ENCODE measurements at places on chromosomes 13 and 19. TPM values are rescaled to one million over a fixed set of nuclear protein-coding genes. Genes with fewer than 3 reads are reported as not detected.

- H3K27me3 ChIP-seq = no peaks in the 10 kb centered on the region
- no peak for DNase-seq
- H3K4me3 ChIP-seq = no peak overlapping the region
- peaks cover 5% of the 10 kb centered on the region for H3K4me1 ChIP-seq
- H3K36me3 ChIP-seq = peaks cover 21% of the 10 kb centered on the region
- H3K27ac ChIP-seq = no peak overlapping the region
These were observed 1.6 kb upstream of the BEST2 start for GRCh38 chr19:12749938-12750521.

The TYROBP gene
- total RNA-seq = 3.3 TPM

The LILRB5 gene
- 0.17 TPM for total RNA-seq

The PDE4C gene
- total RNA-seq = not detected

The C19orf44 gene
- total RNA-seq = 8.4 TPM

DNA sequence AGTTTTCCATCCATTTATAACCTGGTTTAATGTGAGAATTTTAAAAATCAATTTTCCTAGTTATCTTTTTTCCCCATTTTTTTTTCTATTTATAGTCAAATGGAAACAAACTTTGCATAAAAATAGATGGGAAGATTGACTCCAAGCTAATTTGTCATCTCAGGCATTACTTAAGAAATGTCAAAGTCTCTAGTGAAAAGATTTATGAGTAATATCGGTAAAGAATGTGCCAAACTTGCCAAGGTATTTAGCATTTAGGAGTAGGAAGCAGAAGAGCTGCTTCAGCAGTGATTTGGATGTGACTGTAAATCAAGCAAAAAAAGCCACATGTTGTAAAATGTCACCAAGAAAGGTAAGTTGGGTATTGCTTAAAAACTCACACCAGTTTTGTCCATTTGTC lies 108.6 kb downstream of the LACC1 start:
- H3K36me3 ChIP-seq = no peaks in the 10 kb centered on the region
- no peaks in the 10 kb centered on the region for H3K27me3 ChIP-seq
- H3K4me3 ChIP-seq = no peak overlapping the region
- H3K27ac ChIP-seq = no peak overlapping the region
- no peak for DNase-seq
- H3K4me1 ChIP-seq = no peaks in the 10 kb centered on the region

The PCDH17 gene
- total RNA-seq = not detected

GRCh38 chr13:94712812-94713560 lies 641 bp upstream of the SOX21 start:
- peaks cover 15% of the 10 kb centered on the region for H3K4me1 ChIP-seq
- H3K27me3 ChIP-seq = peaks cover 50% of the 10 kb centered on the region
- peak; percentile 29 for DNase-seq

DNA sequence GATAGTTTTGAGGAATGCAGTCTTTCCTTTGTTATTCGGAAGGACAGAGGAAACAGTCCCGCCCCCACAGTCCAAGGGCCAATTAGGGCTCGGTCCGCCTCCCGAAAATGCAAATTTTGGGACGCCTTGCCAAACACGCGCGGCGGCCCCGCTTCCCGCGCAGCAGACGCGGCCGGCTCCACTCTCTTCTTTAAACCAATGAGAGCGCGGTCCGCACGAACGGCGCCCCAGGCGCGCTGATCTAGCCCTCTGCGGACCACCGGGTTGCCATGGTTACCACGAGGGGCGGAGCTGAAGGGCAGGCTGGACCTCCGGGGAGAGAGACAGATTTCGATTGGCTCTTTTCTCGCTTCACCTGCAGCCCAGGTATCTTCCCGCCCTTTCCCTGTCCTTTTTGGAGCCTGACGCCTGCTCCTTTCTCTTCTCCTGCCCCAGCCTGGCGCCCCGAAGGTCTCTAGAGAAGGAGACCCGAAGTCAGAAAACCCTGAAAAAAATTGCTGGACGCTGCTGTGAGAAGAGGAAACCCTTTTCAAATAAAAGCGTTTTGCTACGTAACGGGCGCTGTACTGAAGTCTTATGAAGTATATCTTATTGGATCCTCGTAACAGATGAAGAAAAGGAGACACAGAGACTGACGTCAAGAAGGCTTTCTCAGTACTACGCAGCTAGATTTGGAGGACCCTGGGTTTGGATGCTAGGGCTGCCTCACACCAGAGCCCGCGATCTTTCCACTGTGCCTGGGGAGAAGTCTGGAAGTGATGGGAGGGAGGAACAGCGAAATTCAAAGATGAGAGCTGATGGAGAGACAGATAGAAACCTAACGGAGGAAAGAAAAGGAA lies 2.0 kb downstream of the PTH2 start:
- no peaks in the 10 kb centered on the region for H3K36me3 ChIP-seq
- H3K27me3 ChIP-seq = peaks cover 73% of the 10 kb centered on the region
- no peak overlapping the region for H3K27ac ChIP-seq
- peak; percentile 64 for DNase-seq
- peaks cover 47% of the 10 kb centered on the region for H3K4me1 ChIP-seq

The CERS1 gene
- not detected for total RNA-seq

DNA sequence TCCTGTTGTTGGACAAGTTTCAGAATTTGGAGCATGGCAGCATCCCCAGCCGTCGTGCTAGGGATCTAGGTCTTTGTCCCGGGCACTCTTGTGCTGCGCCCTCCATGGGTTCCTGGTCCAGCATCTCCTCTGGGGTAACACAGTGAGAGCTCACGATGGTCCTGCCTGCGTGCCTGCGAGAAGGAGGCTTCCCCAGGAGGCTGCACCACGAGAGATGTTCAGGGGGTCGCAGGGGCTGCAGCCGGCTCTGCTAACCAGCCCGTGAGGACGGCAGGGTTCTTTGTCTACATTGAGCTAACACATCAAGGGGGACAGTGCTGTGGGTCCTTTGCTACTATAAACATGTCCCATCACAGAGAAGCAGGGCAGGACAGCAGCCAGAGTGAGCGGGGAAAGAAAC lies 103.9 kb upstream of the SOX1 start:
- H3K4me3 ChIP-seq = no peak overlapping the region
- H3K4me1 ChIP-seq = no peaks in the 10 kb centered on the region
- H3K27me3 ChIP-seq = no peaks in the 10 kb centered on the region

- no peaks in the 10 kb centered on the region for H3K27me3 ChIP-seq
- peak; percentile 37 for DNase-seq
- H3K4me3 ChIP-seq = no peak overlapping the region
- H3K4me1 ChIP-seq = peaks cover 35% of the 10 kb centered on the region
- H3K27ac ChIP-seq = no peak overlapping the region
- no peaks in the 10 kb centered on the region for H3K36me3 ChIP-seq
These were observed 2.1 kb downstream of the NECTIN2 start for GRCh38 chr19:44848036-44848811.

GRCh38 chr19:28898249-28898648 lies 314.7 kb downstream of the UQCRFS1 start:
- H3K4me1 ChIP-seq = no peaks in the 10 kb centered on the region
- no peak for DNase-seq
- H3K36me3 ChIP-seq = no peaks in the 10 kb centered on the region
- H3K4me3 ChIP-seq = no peak overlapping the region
- no peak overlapping the region for H3K27ac ChIP-seq

DNA sequence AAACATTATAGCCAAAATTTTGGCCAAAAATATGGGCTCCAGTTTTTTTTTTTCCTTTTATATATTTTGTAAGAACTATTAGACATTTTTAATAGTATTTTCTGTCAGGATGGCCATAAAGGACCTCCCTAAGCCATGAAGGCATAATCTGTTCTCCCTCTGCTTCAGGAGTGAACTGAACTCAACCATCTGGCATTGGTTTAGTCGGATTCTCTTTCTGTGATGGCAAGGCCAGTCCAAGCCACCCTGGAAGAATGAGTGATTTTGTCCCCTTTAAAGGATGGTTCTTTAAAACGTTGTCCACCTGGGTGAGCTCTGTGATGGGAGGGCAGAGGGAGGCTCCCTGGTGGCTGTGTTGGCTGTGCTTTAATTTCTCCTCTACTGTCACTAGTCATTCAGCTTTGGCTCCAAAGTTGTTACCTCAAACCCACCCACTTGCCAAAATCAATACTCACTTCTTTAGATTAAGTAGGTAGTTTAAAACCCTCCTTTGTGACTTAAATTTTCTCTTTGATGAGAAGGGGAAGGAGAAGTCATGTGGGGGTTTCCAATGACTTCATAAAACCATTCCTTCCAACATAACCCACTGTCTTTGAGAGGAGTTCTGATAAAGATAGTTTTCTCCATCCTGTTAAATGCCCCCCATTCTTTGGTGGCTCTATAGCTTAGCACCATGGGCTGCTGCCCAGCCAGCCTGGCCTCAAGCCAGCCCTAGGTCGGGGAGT lies 4.4 kb downstream of the TNFRSF19 start:
- peaks cover 4% of the 10 kb centered on the region for H3K4me1 ChIP-seq
- H3K4me3 ChIP-seq = no peak overlapping the region
- H3K36me3 ChIP-seq = no peaks in the 10 kb centered on the region

DNA sequence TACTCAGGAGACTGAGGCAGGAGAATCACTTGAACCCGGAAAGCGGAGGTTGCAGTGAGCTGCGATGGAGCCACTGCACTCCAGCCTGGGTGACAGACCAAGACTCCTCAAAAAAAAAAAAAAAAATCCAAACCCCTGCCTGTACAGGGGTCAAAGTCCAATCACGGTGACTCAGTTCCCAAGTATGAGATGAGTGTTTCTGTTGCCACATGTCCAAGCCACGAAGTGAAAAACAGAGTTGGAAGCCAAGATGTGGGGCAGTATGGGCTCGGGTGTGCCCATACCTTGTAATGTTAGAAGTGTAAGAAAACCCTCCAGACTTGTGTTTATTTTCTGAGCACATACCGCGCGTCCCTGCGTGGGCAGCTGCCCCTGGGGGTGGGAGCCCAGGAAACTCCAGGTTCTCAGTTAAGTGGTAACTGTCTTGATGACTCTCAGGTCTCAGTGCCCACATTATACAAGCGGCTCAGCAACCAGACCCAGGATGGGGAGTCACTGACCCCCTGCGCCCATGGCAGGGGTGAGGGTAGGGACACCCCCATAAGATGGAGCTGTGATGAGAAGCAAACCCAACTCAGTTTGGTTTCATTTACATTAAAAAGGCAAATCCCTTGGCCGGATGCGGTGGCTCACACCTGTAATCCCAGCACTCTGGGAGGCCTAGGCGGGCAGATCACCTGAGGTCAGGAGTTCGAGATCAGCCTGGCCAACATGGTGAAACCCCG lies 1.2 kb upstream of the GPX4 start:
- H3K27me3 ChIP-seq = no peaks in the 10 kb centered on the region
- H3K4me1 ChIP-seq = peaks cover 26% of the 10 kb centered on the region
- peak; percentile 52 for DNase-seq
- peak overlapping the region; percentile 29 for H3K27ac ChIP-seq
- no peak overlapping the region for H3K4me3 ChIP-seq

The PRTN3 gene
- total RNA-seq = not detected

- DNase-seq = no peak
- no peaks in the 10 kb centered on the region for H3K36me3 ChIP-seq
- no peak overlapping the region for H3K27ac ChIP-seq
- H3K4me1 ChIP-seq = no peaks in the 10 kb centered on the region
- no peak overlapping the region for H3K4me3 ChIP-seq
These were observed 168.9 kb upstream of the TSC22D1 start for GRCh38 chr13:44744880-44745633.

Measured in B cell (primary cell).